ENCODE measurements at places on chromosomes 2 and 18.

GRCh38 chr18:54023471-54023870 is 201.0 kb downstream of the MBD2 start:
- no peak for DNase-seq

DNA sequence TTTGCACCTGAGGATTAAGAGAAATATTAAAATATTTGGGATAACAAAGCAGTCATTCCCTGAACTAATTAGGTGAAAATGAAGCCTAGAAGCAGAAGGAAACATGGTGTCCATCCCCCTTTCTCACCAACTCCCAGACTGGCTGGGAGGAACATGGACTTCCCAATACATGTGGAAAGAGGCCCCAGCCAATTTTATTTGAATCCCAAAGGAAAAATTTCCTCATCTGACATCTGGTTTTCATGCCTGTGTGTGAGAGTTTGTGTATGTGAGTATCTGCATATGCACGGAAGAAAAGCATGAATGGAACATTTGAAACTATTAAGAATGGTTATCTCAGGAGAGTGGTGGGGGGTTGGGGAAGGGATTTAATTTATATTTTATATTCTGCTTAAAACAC is 84.3 kb downstream of the COPS8 start:
- DNase-seq: no peak

DNA sequence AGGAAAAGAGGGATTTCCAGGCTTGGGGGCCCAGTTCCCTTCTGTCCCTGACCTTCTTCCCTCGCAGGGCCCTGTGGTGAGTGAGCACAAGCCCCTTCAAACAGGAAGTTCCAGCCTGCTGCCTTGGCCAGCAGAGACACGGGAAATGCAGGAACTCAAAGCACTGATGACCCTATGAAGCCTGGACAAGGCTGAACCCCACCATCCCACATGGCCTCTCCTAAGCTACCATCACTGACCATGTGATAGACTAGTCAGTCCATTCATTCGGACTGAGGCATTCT is 196.4 kb downstream of the TNS1 start:
- DNase-seq: no peak

DNA sequence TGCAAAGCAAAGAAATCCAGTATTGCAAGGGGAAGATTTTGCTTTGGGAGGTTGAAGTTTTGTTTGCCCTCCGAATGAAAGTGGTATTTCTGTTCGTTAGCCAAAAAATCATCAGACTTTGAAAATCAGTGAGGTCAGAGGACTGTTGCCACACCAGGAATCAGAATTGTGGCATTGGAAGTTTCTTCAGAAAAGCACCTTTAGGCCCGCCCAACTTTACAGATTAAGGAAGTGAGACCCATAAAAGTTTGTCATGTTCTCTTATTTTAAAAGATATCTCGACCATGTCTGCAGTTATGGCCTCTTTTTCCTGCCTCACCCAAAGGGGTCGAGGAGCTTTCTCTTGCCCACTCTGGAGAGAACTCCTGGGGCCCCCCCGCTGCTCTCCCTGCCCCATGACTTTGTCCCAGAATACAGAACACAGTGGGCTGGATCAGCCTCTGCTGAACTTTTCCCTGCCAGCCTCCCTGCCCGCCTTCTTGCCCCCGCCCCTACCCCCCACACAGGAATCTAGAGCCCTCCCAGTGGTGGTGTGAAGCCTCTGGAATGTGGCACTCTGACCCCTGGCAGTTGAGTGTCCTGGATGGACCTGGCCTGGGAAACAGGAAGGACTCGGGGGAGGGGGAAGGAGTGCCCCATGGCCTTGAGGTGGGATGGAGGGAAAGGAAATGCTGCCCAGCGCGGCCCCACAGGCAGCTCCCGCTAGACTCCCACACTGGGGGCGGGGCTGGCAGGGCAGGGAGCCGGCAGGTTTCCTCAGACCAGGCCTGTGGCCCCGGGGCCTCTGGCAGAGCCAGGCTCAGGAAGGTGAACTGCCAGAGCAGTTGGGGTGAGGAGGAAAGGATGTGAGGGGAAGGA is 25.3 kb downstream of the CRIM1 start:
- no peak for DNase-seq

DNA sequence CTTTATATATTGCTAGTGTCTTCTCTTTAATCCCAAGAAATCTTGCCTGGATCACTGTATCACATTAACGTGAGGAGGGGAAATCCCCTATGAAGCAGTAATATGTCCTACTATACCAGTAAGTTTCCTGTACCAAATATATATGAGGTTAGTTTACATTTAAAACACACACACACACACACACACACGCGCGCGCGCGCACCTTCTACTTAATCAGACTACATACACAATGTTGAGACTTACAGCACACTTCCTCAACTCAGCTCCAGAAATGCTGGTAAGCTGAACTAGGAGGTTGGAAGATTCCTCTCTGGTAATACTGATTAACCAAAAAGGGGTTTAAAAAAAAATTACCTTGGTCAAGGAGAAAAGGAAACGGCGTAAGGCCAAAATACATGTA is 49.3 kb downstream of the USP34 start:
- no peak for DNase-seq

GRCh38 chr2:68126561-68126960 is 31.1 kb upstream of the PNO1 start:
- DNase-seq: no peak

DNA sequence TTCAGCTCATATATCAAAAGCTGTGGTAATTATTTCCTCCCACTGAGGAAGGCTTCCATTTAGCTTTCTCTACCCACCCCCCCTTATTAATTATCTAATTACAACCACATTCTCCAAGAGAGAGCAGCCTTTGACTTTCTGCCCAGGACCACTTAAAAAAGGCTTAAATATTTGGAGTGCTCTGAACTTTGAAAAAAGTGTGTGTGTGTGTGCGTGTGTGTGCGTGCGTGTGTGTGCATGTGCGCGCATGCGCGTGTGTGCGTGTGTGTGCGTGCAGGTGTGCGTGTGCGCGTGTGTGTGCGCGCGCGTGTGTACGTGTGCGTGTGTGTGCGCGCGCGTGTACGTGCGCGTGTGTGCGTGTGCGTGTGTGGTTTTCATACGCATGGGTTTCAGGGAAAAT is 57.8 kb downstream of the TWIST2 start:
- DNase-seq: no peak

Measured in stimulated activated CD4-positive, alpha-beta T cell treated with anti-CD3 and anti-CD28 coated beads, Interleukin-1b, Interleukin-23, amount 100 ng/mL, for 1 hour (primary cell).